Activated T-cell treated with anti-CD3 and anti-CD28 coated beads, Interleukin-2, amount 50 U/mL, for 4 hours (primary cell): ENCODE measurements at places on chromosomes 7 and 10. TPM values are rescaled to one million over a fixed set of nuclear protein-coding genes. Genes with fewer than 3 reads are reported as not detected.

Gene COL28A1
- 0.10 TPM for total RNA-seq

DNA sequence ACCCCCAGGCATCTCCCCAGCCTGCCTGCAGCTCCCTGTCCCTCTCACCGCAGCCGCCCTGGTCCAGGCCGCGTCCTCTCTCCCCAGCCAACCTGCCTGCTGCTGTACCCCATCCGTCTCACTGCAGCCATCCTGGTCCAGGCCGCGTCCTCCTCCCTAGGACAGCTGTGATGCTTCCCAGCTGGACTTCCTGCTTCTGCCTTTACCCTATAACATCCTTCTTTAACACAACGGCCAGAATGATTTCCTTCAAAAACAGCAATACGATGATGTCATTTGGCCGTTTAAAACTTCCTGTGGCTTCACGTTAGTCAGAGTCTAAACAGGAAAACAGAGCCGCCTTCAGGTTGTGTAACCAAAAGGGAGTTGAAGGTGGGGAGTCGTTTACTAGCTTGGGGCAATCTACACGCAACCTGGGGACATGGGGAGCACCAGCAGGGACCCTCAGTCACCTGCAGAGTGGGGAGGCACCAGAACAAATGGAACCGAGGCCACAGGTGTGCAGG is 32.2 kb upstream of the ZFAND2A start:
- no peak for DNase-seq

- DNase-seq, result no peak
These were observed 85.1 kb downstream of the CPED1 start for GRCh38 chr7:121073463-121074099.

- no peak for DNase-seq
These were observed 34.0 kb downstream of the DUSP5 start for GRCh38 chr10:110531687-110532086.

- DNase-seq, result no peak
These were observed 498.4 kb downstream of the IPMK start for GRCh38 chr10:57769298-57769697.

Gene CDHR3
- total RNA-seq, result 0.56 TPM

- no peak for DNase-seq
These were observed 6.5 kb downstream of the CHAT start for GRCh38 chr10:49620286-49620810.

Gene OAT
- total RNA-seq, result 50.5 TPM

Gene COL26A1
- total RNA-seq, result not detected

- no peak for DNase-seq
These were observed 25.8 kb upstream of the ADRB1 start for GRCh38 chr10:114017873-114018272.

GRCh38 chr10:122422266-122422989 is 32.0 kb upstream of the ARMS2 start:
- DNase-seq, result no peak
